ENCODE measurements at places on chromosomes 16 and 17. TPM values are rescaled to one million over a fixed set of nuclear protein-coding genes. Genes with fewer than 3 reads are reported as not detected.

DNA sequence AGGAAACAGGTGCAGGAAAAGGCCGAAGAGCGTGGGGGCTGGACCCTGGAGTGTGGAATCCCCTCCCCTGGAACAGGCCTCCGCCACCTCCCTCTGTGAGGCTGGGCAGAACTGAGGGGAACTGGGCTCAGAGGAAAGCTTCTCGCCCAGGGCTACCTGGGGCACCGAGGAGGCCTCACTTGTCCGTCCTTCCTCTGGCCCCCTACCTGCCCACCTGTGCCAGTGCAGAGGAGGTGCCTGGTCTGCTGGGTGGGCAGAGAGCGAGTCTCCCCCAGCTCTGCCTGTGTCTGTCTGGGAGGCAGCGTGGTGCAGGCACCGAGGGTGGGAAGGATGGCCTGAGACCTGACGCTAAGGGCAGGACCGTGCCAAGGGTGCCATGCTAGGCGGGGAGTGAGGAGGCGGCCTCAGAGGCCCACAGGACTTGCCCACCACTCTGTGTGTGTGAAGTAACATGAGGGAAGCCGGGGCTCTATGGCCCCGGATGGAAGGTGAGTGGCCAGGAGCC is 42.2 kb downstream of the ZFPM1 start:
- no peak for DNase-seq

ACSM2B gene
- total RNA-seq = not detected

TAC4 gene
- total RNA-seq = not detected

DNA sequence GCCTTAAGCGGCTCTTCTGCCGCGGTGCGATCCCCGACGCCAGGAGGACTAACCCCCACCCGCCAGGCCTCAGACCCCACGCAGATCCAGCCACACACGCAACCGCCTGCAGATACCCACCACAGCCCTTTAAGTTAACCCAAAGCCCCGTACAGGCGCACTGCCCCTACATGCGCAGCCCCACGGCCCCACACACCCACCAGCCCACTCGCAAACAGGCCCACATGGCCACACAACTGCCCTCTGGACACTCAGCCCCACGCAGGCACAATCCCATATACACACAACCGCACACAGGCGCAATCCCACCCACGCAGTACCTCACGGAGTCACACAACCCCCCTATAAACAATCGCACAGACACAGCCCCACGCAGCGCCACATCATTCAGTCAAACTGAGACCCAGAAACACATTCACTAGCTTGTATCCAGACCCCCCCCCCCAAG is 41.7 kb downstream of the RAI1 start:
- DNase-seq = no peak
